ENCODE measurements at places on chromosomes 7 and 10. TPM values are rescaled to one million over a fixed set of nuclear protein-coding genes. Genes with fewer than 3 reads are reported as not detected.

The AKR1D1 gene
- not detected for total RNA-seq

The KAT6B gene
- total RNA-seq = 74.2 TPM

The SLC25A13 gene
- 13.5 TPM for total RNA-seq

The MNX1 gene
- total RNA-seq = 0.14 TPM

The OR2A7 gene
- total RNA-seq = 5.4 TPM

The MMD2 gene
- total RNA-seq = not detected

The NUDT13 gene
- total RNA-seq = 0.82 TPM

The HOGA1 gene
- total RNA-seq = not detected

The STEAP2 gene
- not detected for total RNA-seq

DNA sequence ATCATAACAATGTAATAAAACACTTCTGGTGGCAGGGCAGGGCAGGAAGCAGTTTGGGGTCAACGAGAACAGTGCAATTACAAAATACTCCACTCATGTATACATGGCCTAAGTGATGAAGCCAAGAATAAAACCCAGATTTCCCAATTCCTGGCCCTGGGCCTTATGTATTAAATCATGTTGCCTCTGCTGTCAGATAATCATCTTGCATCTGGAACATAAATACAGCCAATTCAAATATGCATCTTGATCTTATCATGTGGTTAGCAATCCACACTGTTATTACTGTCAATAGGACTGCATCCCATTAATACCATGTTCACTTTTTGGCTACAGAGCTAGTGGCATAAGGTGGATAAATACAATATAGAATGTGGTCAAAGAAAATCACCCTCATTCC is 186.5 kb upstream of the SLC25A13 start:
- no peak overlapping the region for H3K4me3 ChIP-seq
- H3K4me1 ChIP-seq = no peaks in the 10 kb centered on the region
- no peak for DNase-seq

DNA sequence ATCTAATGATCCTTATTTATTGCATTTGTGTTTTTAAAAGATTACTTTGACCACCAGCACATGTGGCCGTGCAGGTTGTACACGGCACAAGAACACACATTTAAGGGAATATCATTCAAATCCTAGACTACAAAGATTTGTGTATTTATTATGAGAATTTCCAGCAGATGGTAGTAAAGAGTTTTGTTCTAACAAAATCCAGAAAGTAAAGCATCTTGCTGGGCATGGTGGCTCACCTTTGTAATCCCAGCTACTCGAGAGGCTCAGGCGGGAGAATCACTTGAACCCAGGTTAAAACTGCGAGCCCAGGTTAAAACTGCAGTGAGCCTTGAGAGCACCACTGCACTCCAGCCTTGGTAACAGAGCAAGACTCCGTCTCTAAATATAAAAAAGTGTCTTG is 31.5 kb downstream of the MACROH2A2 start:
- no peak for DNase-seq
- no peak overlapping the region for H3K27ac ChIP-seq
- no peaks in the 10 kb centered on the region for H3K4me1 ChIP-seq
- H3K4me3 ChIP-seq = no peak overlapping the region
- H3K27me3 ChIP-seq = no peaks in the 10 kb centered on the region

GRCh38 chr10:74207691-74208480 is 56.9 kb downstream of the ADK start:
- DNase-seq = no peak
- H3K4me3 ChIP-seq = no peak overlapping the region
- no peaks in the 10 kb centered on the region for H3K4me1 ChIP-seq
- no peak overlapping the region for H3K27ac ChIP-seq
- H3K27me3 ChIP-seq = no peaks in the 10 kb centered on the region
- H3K36me3 ChIP-seq = peaks cover 11% of the 10 kb centered on the region

DNA sequence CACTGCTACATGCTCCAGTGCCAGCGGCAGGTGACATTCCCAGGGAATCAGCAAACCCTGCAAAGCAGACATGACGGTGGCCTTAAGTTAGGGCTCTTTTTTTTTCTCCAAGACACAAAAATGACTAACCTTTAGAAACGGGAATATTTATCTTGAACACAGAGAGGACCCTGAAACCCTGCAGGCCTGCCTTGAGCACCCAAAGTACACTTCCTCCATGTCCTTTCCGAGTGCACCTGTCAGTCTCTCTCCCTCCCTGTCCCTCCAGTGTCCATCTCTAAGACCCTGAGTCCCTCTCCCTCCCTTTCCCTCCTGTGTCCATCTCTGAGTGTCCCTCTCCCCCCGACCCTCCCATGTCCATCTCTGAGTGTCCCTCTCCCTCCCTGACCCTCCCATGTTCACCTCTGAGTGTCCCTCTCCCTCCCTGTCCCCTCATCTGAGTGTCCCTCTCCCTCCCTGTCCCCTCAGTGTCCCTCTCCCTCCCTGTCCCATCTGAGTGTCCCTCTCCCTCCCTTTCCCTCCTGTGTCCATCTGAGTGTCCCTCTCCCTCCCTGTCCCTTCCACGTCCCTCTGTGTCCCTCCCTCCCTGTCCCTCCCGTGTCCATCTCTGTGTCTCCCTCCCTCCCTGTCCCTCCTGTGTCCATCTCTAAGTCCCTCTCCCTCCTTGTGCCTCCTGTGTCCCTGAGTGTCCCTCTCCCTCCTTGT is 51.2 kb upstream of the CAMK2B start:
- DNase-seq = no peak
- no peaks in the 10 kb centered on the region for H3K27me3 ChIP-seq

DNA sequence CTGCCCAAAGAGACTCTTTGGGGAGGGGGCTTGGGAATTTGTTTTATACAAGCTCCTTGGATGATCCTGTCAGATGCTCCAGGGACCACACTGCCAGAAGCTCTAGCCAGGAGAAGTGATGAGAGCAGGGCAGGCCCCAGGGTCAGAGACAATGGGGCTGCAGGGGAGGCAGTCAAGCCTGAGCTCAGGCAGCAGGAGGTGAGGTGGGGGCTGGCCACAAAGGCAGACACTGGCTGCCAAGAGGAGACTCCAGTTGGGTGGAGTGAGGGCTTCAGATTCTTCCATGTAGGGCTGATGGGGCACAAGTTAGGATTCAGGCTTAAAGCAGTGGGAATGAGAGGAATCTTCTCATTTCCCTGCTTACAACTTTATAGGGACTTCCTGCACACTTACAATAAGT is 35.6 kb upstream of the LOXL4 start:
- no peak for DNase-seq
- H3K27ac ChIP-seq = no peak overlapping the region
- no peaks in the 10 kb centered on the region for H3K36me3 ChIP-seq
- H3K4me1 ChIP-seq = no peaks in the 10 kb centered on the region
- no peak overlapping the region for H3K4me3 ChIP-seq
- peaks cover 15% of the 10 kb centered on the region for H3K27me3 ChIP-seq

DNA sequence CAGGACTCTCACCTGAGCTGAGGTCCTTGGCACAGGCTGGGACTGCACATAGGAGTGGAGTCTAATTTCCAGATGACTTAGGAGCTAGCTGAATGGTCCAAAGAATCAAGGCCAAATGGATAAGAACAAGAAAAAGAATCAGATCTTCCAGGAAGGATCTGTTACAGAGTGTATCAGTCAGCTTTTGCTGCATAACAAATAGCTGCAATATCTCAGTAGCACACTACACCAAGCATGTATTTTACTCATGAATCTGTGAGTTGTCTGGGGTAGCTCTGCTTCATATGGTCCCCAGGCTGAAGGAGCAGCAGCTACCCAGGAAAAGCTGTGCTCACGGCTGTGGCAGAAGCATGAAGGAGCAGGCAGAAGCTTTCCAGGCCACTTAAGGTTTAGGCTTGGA is 60.6 kb upstream of the LOXL4 start:
- no peaks in the 10 kb centered on the region for H3K36me3 ChIP-seq
- no peaks in the 10 kb centered on the region for H3K27me3 ChIP-seq
- H3K27ac ChIP-seq = no peak overlapping the region
- H3K4me1 ChIP-seq = no peaks in the 10 kb centered on the region
- no peak for DNase-seq

- no peaks in the 10 kb centered on the region for H3K4me1 ChIP-seq
- no peak overlapping the region for H3K4me3 ChIP-seq
- no peaks in the 10 kb centered on the region for H3K36me3 ChIP-seq
- no peaks in the 10 kb centered on the region for H3K27me3 ChIP-seq
These were observed 134.2 kb downstream of the CHN2 start for GRCh38 chr7:29328811-29329210.

- H3K4me1 ChIP-seq = no peaks in the 10 kb centered on the region
- no peaks in the 10 kb centered on the region for H3K27me3 ChIP-seq
- no peak overlapping the region for H3K27ac ChIP-seq
These were observed 42.0 kb downstream of the FZD1 start for GRCh38 chr7:91306266-91306665.

- no peak overlapping the region for H3K4me3 ChIP-seq
- H3K36me3 ChIP-seq = no peaks in the 10 kb centered on the region
- H3K4me1 ChIP-seq = no peaks in the 10 kb centered on the region
- no peaks in the 10 kb centered on the region for H3K27me3 ChIP-seq
- DNase-seq = no peak
These were observed 60.7 kb downstream of the LHPP start for GRCh38 chr10:124522131-124522932.

GRCh38 chr10:120505866-120506265 is 48.8 kb downstream of the PLPP4 start:
- H3K27me3 ChIP-seq = no peaks in the 10 kb centered on the region
- no peaks in the 10 kb centered on the region for H3K4me1 ChIP-seq
- no peak overlapping the region for H3K27ac ChIP-seq
- no peaks in the 10 kb centered on the region for H3K36me3 ChIP-seq

DNA sequence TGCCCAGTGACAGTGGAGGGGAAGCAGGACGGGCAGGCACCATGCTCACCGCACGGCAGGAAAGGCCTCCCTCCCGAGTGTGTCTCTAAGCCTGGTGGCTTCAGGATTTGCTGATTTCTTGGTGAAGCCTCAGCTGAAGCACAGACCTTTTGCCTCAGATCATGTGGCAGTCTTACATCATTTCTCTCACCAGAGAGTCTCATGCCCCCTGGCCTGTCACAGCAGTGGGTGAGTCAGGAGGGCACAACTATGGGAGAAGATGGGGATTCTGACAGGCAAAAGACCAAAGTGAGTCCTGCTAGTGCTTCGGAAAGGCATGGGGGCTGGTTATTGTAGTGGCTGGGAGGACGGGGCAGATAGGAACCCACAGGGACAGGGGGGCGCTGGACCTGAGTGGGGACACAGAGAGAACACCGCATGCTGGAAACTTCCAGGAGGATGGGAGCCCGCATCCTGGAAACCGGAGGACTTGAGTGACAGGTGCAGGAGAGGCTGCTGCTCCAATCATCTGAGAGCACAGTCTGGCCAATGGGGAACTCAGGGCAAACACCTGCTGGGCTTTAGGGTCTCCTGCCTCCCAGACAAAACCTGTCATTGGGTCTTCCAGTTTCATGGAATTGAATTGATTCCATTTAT is 166.8 kb downstream of the ADARB2 start:
- no peaks in the 10 kb centered on the region for H3K27me3 ChIP-seq
- H3K4me3 ChIP-seq = no peak overlapping the region
- H3K27ac ChIP-seq = no peak overlapping the region
- DNase-seq = no peak
- no peaks in the 10 kb centered on the region for H3K36me3 ChIP-seq

DNA sequence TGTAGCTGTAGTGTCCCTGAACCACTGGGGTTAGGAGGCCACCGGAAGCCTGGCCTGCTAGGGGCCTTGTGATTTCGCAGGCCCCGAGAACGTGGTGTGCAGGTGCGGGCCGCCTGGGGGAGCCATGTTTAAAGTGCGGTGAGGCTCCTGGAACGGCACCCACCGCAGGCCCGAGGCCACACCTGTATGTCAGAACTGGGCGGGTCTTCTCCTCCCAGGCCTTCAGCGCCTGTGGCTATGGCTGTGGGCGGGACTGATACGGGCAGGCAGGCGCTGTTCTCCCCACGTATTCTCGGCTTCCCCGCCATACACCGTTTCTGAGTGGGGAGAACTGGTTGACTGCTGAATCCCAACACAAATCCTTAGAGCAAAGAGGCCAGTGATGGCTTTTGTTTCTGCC is 74.8 kb downstream of the DNAJB6 start:
- H3K4me3 ChIP-seq = peak overlapping the region; percentile 10
- no peaks in the 10 kb centered on the region for H3K27me3 ChIP-seq
- peaks cover 22% of the 10 kb centered on the region for H3K4me1 ChIP-seq
- H3K36me3 ChIP-seq = peaks cover 30% of the 10 kb centered on the region
- H3K27ac ChIP-seq = no peak overlapping the region

DNA sequence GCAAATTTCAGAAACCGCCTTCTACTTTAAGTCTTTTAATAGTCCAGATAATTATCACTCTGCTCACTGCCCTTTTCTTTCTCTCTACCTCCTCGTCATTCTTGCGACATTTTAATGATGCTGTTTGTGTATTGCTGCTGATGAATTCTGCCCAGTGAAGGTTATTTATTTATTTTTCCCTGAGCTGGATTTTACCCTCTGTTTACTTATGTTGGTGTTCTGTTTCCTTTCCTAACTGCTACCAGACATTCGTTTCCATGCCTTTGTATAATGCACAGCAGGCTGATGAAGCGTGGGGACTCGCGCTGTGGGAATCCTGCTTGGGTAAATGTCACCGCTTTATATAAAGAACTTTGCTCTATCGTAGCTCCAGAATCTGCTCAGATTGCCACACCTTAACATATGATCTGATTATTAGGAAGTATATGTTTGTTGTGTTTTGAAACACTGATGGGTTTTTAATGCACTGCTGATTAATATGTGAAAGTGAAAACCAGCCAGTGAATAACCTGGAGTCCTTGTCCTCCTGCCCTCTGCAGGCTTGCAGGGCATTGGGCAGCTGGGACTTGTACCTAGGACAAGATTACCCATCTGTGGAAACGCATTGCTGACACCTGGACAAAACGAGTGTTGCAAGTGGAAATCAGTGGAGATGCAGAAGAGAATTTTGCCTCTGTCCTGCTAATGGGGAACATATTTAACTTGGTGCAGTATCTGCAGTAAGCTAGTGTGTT is 291.5 kb downstream of the SDK1 start:
- H3K4me3 ChIP-seq = no peak overlapping the region
- H3K27me3 ChIP-seq = no peaks in the 10 kb centered on the region
- DNase-seq = no peak
- H3K4me1 ChIP-seq = no peaks in the 10 kb centered on the region
- no peak overlapping the region for H3K27ac ChIP-seq
- no peaks in the 10 kb centered on the region for H3K36me3 ChIP-seq

DNA sequence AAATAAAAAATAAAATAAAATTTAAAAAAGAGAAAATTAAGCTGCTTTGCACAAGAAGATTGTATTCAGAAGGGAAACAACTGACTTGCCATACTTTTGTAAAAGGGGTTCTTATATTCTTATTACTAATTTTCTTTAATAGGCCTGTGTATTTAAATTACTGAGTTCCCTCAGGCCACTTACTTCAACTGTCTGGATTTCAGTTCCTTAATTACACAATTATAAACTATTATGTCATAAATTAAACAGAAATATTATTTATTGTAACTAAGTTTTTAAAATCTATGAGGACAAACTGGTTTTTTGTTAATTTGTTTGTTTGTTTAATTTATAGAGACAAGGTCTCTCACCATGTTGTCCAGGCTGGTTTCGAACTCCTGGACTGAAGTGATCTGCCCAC is 22.4 kb upstream of the MICU1 start:
- no peak overlapping the region for H3K4me3 ChIP-seq
- no peaks in the 10 kb centered on the region for H3K36me3 ChIP-seq
- no peaks in the 10 kb centered on the region for H3K4me1 ChIP-seq

DNA sequence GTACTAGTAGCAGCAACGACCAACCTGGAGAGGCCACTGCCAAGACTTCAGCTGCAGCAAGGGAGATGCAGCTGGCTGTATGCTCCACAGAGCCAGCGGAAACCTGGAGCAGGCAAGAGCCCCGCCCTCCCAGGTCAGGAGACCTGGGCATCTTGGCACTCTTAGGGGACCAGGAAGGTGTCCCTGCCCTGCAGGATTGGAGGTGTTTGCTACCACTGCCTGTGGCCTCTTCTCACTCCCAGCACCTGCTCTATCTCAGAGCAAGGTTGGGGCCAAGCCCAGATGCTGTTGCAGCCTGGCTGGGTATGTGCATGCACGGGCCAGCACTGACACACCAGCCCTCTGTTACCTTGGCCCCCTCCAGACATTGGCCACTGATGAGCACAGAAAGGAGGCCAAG is 1512.8 kb downstream of the REEP3 start:
- H3K4me3 ChIP-seq = no peak overlapping the region

Data from CD4-positive, alpha-beta T cell (primary cell).